ENCODE measurements at places on chromosomes 7 and 10.
A peak's percentile ranks its signal among the peaks of the same experiment; 100 is the strongest.

DNA sequence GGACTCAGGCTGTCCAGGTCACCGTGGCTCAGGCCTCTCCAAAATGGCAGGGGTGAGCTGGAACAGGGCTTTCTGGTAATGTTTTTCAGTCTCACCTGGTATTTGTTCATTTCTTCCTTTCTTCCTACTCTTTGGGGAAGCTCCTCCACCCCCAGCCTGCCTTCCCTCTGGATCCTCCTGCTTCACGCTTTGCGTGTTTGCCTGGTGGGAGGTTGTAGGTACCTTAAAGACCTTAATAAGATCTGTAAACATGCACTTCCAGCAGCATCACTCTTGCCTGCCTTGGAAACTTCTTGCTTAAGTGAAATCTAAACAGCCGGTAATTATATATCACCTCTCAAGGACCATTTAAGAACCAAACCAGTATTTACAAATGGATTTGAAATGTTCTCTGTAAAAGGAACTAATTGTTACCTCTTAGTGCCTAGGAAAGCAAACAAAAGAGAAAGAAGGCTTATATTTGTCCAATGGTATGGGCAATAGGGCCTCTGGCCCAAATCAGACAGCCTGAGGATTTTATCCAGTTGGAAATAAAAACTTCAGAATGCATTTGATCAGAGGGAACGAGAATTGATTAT is 339.9 kb downstream of the CCSER2 start:
- no peak for DNase-seq

GRCh38 chr10:10915215-10915614 is 102.5 kb upstream of the CELF2 start:
- no peak for DNase-seq

GRCh38 chr7:49308787-49309186 is 384.4 kb downstream of the CDC14C start:
- DNase-seq: no peak

DNA sequence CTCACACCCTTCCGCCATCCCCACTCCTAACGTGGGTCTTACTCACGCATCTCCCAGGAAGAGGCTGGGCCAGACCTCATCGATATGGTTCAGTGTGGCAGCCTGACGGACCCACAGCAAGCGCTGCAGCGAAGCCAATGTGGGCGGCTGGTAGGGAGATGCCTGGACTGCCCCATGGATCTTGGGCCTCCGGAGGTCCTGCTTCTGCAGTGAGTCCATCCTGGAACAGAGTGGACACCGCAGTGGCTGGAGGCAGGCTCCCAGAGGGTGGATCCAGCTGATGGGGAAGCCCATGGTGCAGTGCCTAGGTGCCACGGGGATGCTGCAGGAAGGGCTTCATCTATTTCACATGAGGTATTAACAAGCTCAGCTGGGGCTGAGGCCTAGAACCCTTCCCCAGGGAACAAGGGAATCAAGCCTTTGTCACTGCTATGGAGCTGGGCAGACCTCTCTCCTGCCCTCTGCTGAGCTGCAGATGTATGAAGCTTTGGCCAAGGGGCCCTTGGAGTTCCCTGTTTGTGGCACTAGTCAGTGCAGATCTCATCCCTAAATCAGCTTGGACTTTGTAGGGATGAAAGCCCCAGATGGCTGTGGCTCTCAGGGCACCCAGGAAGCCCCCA is 13.7 kb upstream of the SAMD8 start:
- peak; percentile 15 for DNase-seq

- DNase-seq: no peak
Observed at GRCh38 chr7:146123715-146124114, 7.1 kb downstream of the CNTNAP2 start.

Measured in iris pigment epithelial cell (primary cell).